H7 (cell line): ENCODE measurements at places on chromosomes 1 and 21. TPM values are rescaled to one million over a fixed set of nuclear protein-coding genes. Genes with fewer than 3 reads are reported as not detected.

OR14K1 gene
- total RNA-seq: not detected in 2 replicates

MATN1 gene
- 0.26 and 0.76 TPM in 2 replicates for total RNA-seq

LCK gene
- total RNA-seq: 70.5 and 75.8 TPM in 2 replicates

DENND1B gene
- total RNA-seq: 2.9 and 3.1 TPM in 2 replicates

TMOD4 gene
- total RNA-seq: 0.80 TPM in 1 of 2 replicates, not detected in the other

PRAMEF27 gene
- not detected in 2 replicates for total RNA-seq

SPRR2A gene
- total RNA-seq: not detected in 2 replicates

FCRL4 gene
- not detected in 2 replicates for total RNA-seq

NBPF6 gene
- total RNA-seq: not detected in 2 replicates

TIAM1 gene
- total RNA-seq: 18.8 and 23.9 TPM in 2 replicates

PPIAL4G gene
- total RNA-seq: 0.03 TPM in 1 of 2 replicates, not detected in the other

AMY1B gene
- total RNA-seq: not detected in 2 replicates

- peak; percentile 60 for DNase-seq
Observed at GRCh38 chr1:15411593-15412137, 2.0 kb downstream of the EFHD2 start.

GRCh38 chr1:6070450-6070974, 24.8 kb downstream of the KCNAB2 start:
- no peak for DNase-seq

DNA sequence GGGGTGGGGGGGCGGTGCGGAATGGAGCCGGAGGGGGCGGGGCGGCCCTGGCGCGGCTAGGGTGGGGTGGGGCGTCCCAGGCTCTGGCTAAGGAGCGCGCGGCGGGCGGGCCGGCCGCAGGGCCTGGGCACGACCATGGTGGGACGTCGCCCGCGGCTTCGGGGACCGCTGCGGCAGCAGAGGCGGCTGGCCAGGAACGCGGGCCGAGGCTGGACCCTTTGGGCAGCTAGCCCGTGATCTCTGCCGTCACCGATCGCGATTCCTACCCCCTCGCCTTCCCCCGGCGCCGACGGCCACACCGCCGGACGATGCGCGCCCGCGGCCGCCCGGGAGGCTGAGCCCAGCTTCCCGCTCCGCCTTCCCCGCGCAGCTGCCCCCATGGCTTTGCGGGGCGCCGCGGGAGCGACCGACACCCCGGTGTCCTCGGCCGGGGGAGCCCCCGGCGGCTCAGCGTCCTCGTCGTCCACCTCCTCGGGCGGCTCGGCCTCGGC, at the start of gene MAP3K21:
Gene MAP3K21 (plus strand): TSS at position 74 of the 491 bp plus-strand sequence. CDS start 305 bp downstream, at position 379.
- no peak for DNase-seq

- DNase-seq: peak; percentile 46
Observed at GRCh38 chr1:11316701-11317100, 43.7 kb downstream of the UBIAD1 start.

DNA sequence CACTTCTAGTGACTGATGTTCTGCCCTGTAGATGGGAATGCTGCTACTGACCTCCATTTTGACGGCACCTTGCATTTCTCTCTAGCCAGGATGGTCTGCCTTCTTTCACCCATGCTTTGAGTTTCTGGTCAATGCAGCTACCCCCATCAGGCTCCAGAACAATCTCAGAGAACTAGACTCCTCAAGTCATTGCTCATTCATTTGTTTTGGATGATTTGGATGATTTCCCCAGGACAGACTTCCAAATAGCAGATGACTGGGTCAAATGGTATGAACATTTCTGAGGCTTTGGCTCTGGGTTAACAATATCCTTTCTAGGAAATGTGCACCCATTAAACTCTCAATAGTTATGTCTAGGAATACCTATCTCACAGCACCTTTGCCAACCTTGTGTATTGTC, 63.9 kb downstream of the CSMD2 start:
- no peak for DNase-seq

- DNase-seq: no peak
Observed at GRCh38 chr1:202569393-202570322, 140.6 kb downstream of the SYT2 start.

DNA sequence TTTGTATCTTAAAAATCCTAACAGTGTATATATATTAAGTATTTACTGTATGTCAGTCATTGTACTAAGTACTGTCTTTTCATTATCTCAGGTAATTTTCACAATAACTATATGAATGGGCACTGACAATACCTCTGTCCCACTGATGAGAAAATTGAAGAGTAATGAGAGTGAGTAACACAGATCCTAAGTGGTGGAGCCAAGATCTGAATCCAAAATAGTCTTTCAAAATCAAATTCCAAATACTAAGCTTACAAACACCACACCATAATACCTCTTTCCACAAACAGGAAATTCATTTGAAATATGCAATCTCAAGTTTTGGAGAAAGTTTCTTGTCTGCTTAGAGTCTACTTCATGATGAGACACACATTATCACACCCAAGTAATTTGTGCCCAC, 105.9 kb upstream of the EDEM3 start:
- no peak for DNase-seq

DNA sequence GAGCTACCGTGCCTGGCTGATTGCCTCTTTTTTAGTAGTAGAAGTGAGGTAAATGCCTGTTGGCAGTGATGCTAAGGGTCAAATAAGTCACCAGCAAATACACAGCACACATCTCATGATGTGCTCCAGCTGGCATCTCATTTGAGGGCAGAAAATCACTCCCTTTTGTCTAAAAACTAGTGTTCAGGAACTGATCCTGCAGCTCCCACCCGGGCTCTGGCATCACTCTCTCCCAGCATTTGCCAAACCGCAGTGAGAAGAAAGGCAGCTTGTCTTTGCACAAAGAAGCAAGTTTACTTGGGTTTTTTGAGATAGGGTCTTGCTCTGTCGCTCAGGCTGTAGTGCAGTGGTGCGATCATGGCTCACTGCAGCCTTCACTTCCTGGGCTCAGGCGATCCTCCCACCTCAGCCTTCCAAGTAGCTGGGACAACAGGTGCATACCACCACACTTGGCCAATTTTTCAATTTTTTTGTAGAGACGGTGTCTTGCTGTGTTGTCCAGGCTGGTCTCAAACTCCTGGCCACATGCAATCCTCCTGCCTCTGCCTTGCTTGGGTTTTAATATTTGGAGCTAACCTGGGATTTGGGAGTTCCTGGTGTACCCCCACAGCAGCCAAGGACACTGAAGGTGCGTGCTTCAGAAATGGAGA, 4.1 kb downstream of the RBP7 start:
- DNase-seq: no peak

DNA sequence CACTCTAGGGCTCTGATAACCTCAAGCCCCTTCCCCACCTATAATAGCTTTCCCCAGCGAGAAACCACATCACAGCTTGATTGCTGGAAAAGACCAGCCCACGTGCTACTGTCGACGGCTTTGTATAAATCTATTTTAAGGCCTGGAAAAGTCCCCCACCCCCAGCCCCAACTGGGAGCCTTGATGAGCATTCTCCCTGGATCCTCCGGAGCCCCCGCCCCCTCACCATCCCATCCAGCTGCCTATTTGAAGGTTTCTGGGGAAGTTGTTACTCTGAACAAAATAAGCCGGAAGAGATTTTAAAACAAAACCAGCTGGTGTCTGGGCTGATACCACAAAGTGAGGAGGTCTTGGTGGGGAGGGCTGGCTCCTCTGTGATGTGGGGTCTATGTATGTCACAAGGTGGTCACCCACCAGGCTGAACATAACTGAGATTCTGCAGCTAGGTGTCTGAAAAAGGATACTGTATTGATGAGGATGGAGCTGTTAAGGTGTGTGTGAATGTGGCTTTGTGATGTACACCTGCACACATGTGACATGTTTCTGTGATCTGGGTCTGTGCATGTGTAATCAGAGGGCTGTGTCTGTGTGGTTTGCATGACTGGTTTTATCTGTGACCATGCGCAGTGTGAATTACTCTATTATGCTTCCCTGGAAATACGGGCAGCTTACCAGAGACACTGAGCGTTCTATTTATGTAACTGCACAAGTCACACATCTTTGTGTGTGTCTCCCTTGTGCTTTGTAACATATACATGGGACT, 25.0 kb downstream of the RIMS3 start:
- no peak for DNase-seq

- DNase-seq: no peak
Observed at GRCh38 chr1:100443811-100444571, 91.7 kb downstream of the CDC14A start.

DNA sequence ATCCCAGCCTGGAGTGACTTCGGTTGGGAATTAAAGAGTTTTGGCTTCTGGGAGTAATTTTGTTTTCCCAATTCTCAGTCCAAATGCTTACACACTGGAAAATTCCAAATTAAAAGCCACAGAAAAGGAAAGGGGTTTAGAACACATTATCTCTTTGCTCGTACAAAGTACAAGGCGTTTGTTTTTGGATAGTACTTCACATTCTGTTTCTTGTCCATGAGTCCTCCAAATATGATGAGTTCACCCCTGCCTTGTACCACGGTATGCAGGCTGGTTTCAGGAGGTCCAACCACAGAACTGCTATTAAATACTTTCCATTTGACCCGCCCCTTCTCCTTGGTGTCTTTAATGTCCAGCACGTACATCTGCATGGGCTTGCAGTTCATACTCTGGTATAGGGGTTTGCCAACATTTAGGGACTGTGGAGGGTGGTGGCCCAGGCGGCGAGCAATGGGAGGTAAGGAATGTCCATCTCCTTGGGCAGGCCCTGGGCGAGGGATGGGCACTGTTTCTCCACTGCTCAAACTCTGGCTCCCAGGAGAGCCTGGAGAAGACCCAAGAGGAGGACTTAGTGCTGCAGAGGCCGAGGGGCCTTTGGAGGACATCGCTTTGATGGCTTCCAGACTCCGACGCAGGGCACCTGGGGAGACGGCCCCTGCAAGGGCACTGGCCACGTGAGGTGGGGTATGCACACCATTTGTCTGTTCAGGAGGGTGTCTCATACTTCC, 13.7 kb upstream of the CPLANE2 start:
- no peak for DNase-seq

GRCh38 chr1:161267321-161267720, 8.8 kb downstream of the PCP4L1 start:
- no peak for DNase-seq

DNA sequence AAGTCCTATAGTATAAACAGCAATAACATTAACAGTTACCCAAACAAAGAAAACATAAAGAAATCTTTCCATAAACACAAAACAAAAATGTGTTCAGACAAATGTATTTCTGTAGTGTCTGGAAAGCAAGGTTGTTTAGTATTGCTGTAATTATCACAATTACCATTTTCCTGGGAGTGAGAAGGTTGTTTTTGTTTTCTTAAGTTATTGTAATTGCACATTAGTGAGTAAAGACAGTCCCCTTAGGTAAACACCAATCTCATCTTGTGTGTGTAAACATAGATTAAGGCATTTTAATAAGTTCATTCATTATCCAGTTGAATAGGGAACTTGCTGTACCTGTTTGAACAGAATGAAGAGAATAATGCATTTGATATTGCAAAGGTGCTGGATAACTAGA, 356.9 kb upstream of the ADGRL4 start:
- DNase-seq: no peak

DNA sequence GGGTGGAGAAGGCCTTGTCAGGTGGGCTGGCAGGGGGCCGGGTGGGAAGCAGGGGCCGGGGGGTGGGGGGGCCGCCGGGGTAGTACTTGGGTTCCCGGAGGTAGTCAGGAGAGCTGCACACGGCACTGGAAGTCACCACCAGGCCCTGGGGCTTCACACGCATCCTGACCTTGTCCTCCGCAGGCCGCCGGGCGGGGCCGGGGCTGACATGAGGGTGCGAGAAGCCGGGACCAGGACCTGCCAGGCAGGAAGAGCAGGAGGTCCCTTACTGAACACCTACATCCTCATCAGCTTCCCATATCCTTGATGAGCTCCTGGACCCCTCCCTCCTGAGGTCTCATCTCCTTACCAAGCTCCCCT, 52.0 kb downstream of the AHDC1 start:
- DNase-seq: peak; percentile 65

- DNase-seq: no peak
Observed at GRCh38 chr1:18354612-18355011, 126.1 kb upstream of the KLHDC7A start.

DNA sequence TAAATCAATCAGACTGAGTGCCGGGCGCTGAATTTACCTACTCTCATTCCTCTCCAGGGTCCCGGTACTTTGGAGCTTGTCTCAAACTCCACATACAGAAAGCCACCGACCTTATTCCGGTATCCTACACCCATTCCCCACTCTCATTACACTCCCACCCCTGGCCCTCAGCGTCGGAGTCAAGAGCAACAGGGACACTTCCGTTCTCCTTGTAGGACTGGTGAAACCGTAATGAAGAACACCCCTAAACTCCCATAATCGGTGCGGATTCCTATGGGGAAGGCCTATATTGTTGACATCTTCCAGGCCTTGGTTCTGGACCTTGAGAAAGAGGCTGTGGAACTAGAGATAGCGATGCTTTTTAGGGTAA, 798 bp downstream of the ZBED6 start:
- peak; percentile 29 for DNase-seq

DNA sequence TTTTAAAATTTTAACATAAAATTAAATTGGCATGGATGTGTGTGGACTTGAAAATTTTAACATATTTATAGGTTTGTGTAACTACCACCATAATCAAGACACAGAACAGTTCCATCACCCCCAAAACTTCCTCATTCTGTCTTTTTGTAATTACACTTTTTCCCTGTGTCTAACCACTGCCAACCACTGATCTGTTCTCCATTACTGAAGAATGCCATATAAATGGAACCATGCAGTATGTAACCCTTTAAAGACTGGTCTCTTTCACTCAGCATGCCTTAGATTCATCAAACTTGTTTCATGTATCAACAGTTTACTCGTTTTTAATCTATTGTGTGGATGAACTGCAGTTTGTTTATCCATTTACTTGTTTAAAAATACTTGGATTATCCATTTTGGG, 13.0 kb upstream of the AHCYL1 start:
- no peak for DNase-seq

DNA sequence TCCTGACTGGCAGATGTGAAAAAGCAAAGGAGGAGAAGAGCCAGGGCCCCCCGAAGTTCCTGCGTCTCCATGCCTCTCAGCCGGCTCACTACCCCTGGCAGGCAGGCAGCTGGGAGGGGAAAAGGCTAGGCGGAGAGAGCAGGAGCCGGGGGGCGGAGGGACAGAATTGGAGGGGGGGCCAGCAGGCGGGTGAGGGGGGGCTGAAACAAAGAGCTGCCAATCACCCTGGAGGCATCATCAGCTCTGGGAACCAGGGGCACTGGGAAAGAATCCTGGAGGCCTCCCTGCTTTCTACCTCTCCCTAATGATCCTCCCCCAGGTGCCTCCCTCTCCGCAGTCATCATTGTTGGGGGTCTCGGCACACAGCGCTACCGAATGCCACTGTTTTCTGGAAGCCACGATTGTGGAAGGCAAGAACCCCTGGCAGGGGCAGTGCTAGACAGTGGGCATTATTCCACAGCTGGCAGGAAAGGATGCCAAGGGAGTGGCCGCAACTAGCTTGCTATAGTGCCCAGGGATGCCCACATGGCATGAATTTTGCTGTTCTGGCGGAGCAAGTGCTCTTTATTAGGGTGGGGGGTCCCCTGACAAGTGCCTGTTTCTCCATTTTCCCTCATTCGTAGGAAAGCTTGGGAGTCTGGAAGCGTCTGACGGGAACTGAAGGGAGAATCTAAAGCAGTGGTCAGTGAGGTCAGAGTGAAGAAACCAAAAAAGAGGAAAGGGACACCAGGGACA, at the start of gene THBS3:
Gene THBS3 (minus strand): TSS at position 92 of the 735 bp plus-strand sequence. CDS start 21 bp downstream, at position 71.
- peak; percentile 87 for DNase-seq
